Left forelimb (tissue), 1 donor: ENCODE measurements at places on chromosomes 2 and 18.
A peak's percentile ranks its signal among the peaks of the same experiment; 100 is the strongest.

DNA sequence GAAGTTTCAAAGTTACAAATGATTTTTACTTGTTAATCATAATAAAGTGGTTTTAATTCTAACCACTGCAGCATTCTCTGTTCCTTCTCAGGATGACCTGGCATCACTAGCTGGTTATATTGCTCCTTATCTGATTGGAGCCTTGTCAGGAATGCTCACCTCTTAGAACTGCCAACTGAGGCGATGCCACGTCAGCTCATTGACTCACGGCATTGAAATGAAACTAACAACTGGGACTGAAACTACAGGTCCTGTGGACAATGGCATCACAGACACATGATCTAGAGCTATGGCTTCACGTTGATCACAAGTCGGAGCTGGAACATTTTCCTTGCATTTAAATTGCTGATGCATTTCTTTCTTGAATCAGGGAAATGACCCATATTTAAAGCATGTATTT lies 54.9 kb upstream of the MAP2 start:
- no peak for DNase-seq

DNA sequence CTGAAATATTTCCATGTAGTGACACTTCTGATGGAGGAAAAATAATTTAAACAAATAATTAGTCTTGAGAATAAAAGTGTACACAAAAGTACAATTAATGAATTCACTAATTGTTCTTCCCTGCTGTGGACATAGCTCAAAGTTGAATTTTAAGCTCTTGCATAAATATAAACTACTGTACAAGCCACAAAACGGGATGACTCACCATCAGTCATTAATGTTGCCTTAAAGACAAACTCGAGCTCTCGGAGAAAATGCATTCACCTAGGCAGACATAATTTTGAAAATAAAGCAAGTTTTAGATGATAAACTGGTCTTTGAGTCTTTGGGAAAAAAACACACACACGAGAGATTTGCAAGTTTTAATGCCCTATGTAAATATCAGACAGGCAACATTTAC lies 436.4 kb downstream of the ZNF521 start:
- no peak for DNase-seq

GRCh38 chr2:64179582-64180321 lies 35.5 kb upstream of the PELI1 start:
- DNase-seq: no peak

DNA sequence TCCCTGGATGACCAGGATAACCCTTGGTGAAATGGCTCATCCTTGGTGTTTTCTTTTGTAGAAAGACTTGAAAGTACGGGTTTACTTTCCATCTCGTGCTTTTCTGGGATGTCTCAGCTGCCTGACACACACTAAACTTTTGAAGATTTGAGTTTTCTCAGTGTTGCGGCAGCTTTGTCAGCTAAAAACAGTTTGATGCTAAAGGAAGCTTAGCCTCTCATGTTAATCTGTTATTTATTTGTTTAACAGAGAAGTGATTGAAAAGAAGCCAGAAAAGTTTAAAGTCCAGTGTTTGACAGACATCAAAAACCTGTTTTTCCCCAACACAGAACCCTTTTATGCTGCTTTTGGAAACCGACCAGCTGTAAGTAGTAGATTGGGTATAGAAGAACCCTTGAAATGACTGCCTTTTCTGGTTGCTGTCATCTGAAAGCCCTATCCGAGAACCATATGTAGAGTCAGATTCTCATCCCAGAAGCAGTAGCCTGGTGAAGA lies 72.8 kb downstream of the LPIN1 start:
- no peak for DNase-seq

- DNase-seq: no peak
Measured at GRCh38 chr2:123908522-123908921, 116.6 kb upstream of the CNTNAP5 start.

GRCh38 chr2:52974127-52974526 lies 793.5 kb upstream of the CHAC2 start:
- DNase-seq: no peak

DNA sequence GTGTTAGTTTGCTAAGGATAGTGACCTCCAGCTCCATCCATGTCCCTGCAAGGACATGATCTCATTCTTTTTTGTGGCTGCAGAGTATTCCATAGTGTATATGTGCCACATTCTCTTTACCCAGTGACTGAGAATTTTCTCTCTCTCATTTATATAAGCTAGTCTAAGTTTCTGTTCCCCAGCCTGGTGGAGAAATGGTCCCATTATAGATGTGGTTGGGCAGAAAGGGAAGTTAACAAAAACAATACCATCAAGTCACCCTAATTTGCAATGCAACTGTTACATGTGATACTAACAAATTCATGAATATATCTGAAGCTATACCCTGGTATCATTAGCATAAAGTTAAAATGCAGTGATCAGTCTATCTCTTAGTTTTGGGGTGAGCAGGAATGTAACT lies 54.0 kb downstream of the DNER start:
- no peak for DNase-seq

GRCh38 chr2:2503864-2504418 lies 172.9 kb upstream of the MYT1L start:
- no peak for DNase-seq

DNA sequence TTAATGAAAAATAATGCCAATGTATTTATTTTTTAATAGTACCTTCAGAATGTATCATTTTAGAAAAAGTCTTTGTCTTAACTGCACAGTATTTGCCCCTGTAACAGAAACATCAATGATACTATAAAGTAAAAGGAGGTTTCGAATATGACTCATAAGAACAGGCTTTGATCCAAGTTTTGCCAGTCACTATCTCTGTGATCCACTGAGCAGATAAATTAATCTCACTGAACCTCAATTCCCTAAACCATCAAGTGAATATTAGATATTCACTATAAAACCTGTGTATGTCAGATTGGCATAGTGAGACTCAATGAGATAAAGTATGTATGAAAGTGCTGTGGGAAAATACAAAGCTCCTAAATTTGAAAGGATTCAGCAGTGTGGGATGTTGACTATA lies 292.1 kb downstream of the EXOC6B start:
- DNase-seq: no peak

DNA sequence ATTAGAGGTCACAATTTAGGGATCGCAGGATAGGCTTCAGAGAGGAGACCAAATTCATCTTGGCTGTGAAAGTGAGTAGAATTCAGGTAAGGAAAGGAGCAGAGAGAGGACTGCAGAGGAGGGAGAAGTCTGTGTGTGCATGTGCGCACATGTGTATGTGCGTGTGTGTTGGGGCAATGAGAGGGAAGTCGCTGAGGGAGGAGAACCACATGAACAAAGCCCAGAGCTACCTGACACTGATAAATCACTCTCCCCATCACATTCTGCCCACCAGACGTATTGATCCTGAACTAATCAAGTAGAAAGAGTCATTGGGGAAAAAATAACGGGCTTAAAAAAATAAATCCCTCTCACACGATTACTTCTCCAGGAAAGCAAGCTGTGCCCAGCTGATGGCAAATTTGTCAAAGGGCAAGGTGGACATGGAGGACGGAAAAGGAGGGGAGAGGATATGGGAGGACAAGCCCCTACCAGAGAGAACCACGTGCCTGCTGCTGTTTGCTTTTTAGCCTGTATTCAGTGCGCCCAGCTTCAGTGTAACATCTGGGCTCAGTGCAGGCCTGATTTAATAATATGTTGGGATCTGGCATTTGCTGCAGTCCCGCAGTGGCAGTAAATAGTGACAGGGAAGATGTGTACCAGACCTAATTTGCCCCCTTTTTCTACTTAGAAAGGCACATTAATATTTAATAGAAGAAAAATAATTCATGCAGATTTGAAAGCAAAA lies 307.5 kb downstream of the C1D start:
- DNase-seq: no peak

GRCh38 chr18:10381951-10382350 lies 72.5 kb upstream of the APCDD1 start:
- no peak for DNase-seq

GRCh38 chr2:171706152-171706803 lies 19.0 kb downstream of the DYNC1I2 start:
- DNase-seq: no peak

DNA sequence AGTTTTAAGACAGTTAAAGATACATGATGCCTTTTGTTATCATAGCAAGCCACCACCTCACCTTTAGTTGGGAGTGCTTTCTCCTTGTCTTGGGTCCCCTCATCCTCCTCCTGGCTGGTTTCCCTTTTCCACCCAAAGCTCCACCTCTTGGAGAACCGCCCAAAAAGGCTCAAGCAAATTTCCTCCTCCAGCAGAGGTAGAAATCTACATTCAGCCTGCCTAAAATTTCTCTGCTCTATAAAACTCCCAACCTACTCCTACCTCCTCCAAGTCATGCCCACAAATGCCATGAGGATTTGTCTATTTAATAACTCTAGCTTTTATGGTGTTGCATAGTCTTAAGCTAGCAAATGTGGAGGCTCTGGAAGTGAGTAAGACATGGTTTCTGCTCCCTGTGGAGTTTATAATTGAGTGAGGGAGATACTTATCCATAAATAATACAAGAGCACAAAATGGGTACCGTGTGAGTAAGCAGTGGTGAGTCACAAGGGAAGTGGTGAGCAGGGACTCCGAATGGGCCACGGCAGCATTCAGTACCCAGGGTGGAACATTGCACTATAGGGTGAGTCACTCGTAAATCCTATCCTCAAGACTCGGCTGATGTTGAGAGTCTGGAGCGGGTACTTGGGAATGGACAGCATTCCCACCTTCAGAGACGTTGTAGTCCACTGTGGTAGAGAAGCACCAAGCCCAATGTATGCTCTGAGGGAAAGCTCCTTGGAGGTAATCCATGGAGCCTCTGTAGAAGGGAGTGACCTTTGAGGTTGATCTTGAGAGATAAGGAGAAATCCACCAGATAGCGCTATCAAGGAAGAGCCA lies 146.3 kb downstream of the RTN4 start:
- no peak for DNase-seq

DNA sequence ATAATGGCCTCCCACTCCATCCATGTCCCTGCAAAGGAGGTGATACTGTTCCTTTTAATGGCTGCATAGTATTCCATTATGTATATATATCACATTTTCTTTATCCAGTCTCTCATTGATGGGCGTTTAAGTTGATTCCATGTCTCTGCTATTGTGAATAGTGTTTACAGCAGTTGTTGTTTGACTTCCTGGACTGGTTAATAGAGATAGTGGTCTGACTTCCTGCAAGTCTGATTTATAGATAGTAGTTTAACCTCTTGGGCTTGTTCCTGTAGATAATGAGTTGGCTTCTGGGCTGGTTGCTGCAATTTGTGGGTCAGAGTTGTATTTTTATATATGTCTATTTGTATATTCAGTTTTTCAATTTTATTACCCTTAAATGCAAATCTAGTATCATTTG lies 145.4 kb downstream of the ARL6IP6 start:
- no peak for DNase-seq

DNA sequence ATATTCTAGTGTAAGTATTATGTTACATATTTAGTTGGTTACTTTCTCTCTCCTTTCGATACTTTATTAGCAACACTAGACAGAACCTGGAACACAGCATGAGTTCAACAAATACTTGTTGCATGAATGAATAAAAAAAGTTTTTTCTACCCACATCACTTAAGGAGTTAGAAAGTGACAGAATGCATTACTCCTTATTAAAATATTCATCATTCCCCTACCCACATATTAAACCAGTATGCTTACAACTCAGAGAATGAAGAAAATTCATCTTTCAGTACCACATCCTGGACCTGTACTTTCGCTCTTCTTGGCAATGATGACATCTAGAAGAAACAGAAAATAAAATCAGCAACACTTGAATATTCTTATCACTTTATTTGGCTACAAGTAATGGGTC lies 6.0 kb downstream of the SRBD1 start:
- no peak for DNase-seq

GRCh38 chr2:237663517-237664110 lies 36.2 kb downstream of the LRRFIP1 start:
- DNase-seq: no peak

- peak; percentile 89 for DNase-seq
Measured at GRCh38 chr2:120820263-120820952, 84.7 kb downstream of the GLI2 start.

GRCh38 chr2:71008342-71008741 lies 13.7 kb upstream of the TEX261 start:
- no peak for DNase-seq

- DNase-seq: no peak
Measured at GRCh38 chr18:346600-346999, 78.8 kb upstream of the THOC1 start.

DNA sequence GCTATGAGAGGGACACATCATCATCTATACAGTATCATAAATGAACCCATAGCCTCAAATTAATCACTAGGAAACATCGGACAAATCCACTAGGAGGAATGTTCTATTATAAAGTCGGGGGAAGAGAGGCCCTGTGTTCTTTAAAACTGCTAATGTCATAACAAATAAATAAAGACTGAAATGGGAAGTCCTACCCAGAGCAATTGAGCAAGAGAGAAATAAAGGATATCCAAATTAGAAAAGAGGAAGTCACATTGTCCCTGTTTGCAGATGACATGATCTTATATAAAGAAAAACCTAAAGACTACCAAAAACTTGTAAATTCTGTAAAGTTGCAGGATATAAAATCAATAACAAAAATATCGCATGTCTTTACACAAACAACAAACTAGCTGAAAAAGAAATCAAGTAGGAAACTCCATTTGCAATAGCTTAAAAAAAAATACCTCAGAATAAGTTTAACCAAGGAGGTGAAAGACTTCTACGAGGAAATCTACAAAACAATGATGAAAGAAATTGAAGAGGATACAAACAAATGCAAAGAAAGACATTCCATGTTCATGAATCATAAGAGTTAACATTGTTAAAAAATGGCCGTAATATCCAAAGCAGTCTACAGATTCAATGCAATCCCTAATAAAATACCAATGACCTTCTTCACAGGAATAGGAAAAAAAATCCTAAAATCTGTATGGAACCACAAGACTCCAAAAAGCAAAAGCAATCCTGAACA lies 30.6 kb downstream of the RTN4 start:
- DNase-seq: no peak

GRCh38 chr18:10401521-10401920 lies 52.9 kb upstream of the APCDD1 start:
- DNase-seq: no peak

GRCh38 chr2:237547841-237548416 lies 18.4 kb upstream of the PRLH start:
- no peak for DNase-seq

GRCh38 chr2:74327199-74327598 lies 16.0 kb downstream of the SLC4A5 start:
- DNase-seq: no peak

DNA sequence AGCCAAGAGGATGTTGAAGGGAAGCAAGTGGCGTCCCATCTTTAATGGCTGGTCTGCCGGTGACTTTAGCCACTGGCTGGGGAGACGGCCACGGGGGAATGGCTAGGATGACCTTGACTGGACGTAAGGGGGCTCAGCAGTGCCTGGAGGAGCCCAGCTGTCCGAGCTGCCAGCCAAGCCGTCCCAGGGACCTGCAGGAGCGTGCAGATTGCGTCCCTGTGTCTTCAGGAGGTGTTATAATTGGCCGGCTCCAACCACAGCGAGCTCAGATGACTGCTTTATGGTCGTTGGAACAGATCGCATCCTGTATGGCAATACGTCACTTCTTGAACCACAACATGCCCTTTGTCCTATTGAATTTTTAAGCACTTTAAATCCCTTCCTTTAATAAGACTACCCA lies 204.6 kb downstream of the EIPR1 start:
- DNase-seq: no peak
